Neural crest cell (in vitro differentiated cells): ENCODE measurements at places on chromosomes 3 and 15.

- no peak for DNase-seq
Observed at GRCh38 chr3:191236646-191237045, 37.6 kb downstream of the OSTN start.

DNA sequence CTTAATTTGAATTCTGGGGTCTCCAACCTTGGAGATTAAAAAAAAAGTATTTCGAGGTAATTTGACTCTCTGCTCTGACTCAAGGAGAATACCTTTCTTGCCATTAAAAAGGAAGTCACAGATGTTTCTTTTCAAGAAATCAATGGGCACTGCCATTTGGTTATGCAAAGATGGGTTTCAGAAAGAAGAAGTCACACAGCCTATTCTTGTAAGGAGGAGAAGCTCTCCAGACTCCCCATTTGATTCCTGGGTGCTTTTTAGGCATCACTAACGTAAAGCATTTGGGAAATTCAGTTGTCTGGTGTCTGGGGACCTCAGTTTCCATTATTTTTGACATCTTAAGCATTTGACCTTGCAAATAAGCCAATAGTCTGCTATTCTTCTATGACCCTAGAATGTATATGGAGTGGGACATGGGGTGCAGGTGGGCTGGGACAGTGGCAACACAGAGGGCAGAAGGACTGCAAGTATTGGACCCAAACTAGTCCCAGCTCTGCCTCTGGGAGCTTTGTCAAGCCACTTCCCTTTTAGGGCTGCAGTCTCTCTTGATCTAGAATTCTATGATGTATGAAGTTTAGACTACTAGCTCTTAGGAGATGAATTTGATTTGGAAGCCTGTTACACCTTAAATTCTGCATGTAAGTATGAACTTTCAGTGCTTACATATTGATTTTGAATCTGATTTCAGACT is 27.8 kb downstream of the IL5RA start:
- no peak for DNase-seq

GRCh38 chr3:148943506-148944205 is 47.7 kb upstream of the GYG1 start:
- DNase-seq, result no peak

DNA sequence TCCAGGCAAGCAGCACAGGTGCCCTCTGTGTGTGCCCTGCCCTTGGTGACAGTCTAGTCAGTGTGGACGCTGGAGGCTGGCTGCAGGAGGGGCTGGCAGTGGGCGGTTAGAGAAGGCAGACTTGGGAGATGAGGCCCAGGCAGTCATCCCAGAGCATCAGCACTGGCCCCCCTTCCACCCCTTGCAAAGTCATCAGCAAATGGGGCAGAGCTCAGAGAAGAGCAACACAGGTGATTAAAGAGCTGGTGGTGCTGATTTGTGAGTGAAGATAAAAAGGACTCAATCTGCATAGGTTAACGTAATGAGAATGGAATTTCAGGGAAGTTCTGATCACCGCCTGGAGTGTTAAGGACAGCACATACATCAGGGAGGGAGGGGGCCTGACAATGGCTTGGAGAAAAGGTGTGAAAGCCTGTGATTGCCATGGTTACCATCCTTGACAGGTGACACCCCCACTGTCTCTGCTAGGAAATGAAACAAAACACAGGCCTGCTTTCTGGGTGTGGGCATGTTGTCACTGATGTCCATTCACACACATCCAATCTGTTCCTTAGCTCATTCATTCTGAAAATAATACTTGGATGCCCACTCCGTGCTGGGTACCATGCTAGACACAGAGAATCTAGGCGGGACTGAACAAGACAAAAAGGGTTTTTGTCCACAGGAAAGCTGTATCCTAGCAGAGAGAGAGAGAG is 269.6 kb upstream of the ST8SIA2 start:
- no peak for DNase-seq

- no peak for DNase-seq
Observed at GRCh38 chr3:140166861-140167599, 232.0 kb downstream of the CLSTN2 start.

DNA sequence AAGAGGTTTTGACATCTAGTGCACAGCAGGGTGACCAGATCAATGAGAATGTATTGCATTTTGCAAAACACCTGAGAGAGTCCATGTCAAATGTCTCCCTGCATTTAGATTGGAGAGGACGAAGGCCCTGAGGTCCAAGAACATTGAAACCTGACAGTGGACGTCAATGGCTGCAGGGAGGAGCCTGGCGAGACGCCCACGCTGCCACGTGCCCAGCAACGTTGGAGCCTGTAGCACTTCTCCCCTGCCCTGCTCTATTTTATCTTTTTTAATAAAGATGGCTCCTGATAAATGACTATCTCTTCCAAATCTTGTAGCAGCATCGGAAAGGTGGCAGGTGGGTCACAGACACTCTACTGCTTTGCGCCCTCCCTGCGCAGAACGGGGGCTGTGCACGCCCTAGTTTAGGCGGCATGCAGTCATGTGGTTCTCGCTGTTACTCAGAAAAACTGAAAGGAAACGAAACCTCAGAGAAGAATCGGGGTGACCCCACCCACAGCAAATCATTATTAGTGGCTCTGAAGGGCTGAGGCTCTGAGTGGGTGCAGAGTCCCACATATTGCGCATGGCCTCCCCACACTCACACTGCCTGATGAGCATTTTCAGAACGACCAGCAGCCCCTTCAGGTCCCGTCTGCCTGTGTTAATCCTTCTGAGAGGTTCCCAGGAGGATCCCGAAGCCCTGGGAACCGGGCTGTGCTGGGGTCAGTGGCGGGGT is 62.5 kb upstream of the TAMM41 start:
- no peak for DNase-seq

- peak; percentile 86 for DNase-seq
Observed at GRCh38 chr3:37855363-37855970, 6.2 kb upstream of the CTDSPL start.

DNA sequence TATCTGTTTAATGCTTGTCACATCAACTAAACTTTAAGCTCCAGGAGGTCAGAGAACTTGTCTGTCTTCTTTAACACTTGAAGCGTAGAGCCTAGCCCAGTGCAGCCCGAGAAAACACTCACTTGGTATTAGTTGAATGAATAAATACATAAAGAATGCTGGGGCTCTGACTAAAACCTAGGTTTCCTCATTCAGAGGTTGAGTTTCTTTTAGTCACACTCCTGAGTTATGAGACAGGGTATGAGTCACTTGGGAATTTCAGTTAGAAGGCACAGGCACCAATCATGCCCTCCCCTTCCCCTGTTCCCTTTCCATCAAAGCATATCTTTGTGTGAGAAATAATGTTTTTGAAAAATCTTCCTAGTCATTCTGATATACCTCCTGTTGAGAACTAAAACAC is 589.8 kb upstream of the DPPA4 start:
- DNase-seq, result no peak

- no peak for DNase-seq
Observed at GRCh38 chr15:88652456-88653199, 13.8 kb downstream of the ISG20 start.

- no peak for DNase-seq
Observed at GRCh38 chr3:12042638-12043037, 38.5 kb downstream of the SYN2 start.

DNA sequence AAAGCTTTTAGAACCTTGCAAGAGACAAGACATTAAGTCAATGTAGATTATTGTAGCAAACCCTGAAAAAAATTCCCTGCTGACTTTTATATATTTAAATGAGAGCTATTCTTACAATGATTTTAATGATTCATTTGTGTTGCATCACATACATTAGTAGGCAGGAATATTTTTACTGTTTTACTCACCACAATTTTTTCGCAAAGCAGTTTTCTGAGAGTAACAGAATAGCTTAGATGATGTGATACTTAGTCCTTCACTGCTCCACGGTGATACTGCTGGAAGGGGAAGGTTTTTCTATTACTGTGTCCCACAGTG is 43.9 kb upstream of the CLRN1 start:
- no peak for DNase-seq

- no peak for DNase-seq
Observed at GRCh38 chr3:128236657-128237056, 83.4 kb downstream of the EEFSEC start.

DNA sequence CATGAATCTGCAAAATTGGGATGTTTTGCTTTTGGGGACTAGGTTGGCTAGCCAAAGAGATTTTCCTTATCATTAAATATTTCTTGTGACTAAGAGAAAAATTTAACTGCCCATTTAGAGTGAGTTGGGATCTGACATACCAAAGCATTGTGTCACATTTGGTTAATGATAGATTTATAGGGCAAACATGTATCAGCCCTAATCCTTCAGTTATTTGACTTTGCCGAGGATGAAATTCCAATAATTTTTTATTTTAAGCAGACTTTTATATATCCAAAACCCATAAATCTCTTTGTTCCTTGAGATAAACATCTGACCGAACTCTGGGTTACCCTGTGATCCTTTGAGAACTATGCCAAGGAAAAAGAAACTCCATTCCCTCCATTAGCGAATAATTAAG is 218.9 kb downstream of the CDIN1 start:
- DNase-seq, result no peak

DNA sequence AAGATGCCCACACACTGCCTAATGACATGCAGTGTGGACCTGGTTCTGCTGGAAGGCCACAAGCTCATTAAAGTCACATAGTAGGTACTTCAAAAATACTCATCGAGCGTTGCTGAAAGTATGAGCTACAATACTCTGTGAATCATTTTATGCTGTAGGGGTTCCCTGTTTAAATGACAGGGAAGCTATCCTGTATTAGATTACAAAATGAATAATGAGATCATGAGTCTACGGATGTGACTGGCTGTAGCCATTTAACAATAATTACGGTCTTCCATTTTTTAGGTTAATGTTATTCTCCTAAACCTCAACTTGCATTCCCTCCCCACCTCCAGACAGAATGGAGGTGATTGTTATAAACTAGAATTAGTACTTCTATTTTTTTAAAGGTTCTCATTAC is 128.2 kb upstream of the FAM3D start:
- no peak for DNase-seq

DNA sequence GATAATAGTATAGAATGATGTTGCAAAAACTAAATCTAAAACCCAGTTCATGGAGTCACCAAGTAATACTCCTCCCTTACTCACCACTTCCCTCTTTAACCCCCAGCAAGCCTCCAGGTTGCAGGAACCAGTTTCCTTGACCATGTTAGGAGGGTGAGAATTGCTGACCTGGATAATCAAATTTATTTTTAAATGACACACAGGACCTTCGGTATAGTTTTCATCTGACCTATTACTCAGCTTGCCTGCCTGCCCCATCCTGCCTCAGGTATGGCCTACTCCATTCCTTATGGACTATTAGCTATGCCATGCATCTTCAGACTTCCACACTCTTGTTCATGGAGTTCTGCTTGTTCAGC is 883 bp downstream of the RTP4 start:
- no peak for DNase-seq

DNA sequence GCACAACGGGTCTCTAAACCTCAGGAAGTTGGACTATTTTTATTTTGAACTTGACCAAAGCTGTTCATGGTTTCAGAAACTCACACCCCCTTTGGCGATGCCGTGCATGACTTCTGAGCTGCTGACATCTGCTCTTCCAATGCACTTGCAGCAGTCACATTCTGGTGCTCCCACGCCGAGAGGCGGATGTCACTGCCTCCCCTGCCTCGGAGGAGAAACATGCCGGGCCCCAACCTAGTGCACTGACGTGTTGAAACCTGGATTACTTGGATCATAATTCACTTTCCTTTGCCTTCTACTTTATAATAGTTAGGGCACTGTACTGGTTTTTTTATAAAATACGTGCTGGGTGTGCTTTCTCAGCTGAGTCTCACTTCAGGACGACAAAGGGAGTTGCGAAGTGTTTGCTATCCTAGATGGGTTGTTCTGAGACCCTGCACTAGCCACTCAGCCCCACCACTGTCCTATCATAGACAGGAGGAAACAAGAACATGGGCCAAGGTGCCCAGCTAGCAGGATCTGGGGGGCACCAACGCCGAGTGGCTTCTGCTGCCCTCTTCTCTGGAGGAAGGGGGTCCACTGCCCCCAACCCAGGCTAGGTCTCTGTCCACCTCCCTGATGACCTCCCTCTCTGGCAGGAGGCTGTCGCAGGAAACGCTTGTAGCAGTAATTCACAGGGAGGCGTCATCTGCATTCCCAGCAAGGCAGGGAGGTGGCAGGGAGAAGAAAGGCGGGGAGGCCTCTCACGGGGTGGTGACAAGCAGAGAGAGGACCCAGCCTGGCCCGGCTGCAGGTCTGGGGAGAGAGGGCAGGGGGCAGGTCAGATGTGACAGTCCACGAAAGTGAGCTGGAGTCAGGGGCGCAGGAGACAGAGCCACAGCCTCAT is 158.8 kb upstream of the IQSEC1 start:
- no peak for DNase-seq

GRCh38 chr3:87311309-87311708 is 34.9 kb upstream of the POU1F1 start:
- no peak for DNase-seq

GRCh38 chr15:61146931-61147230 is 82.2 kb downstream of the RORA start:
- no peak for DNase-seq

DNA sequence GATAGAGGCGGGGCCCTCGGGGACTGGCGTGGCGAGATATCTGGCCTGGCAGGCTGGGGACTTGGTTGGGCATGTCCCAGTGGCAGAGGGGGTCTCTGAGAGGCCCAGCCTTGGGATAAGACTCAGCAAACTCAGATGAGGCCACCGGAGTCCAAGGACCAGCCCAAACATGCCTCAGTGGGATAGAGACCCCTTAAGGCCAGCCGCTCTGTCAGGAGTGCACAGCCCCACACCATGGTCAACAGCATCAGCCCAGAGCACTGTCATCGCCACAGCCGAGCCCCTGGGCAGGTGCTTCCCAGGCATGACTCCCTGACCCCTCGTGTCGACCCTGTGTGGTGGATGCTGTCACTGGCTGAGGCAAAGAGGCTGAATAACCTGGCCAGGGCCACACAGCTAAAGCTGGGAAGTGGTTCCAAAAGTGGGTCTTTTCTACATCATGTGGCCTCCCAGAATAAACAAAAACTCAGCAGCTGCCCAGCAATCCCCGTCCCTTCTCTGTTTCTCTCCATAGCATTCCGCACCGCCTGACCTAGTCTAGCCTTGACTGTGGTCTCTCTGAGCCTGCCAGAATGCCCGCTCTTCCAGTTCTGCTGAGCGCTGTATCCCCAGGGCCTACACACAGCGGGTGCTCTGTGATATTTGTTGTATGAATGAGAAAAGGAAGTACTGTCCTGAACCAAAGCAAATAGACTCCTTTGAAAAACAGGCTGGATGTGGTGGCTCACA is 15.1 kb downstream of the CTSH start:
- no peak for DNase-seq

GRCh38 chr3:102144063-102144462 is 290.8 kb upstream of the ZPLD1 start:
- DNase-seq, result no peak

GRCh38 chr3:191961022-191961421 is 500.1 kb downstream of the PYDC2 start:
- no peak for DNase-seq

GRCh38 chr3:44323341-44323955 is 15.1 kb upstream of the TCAIM start:
- peak; percentile 68 for DNase-seq

GRCh38 chr3:124597273-124597672 is 133.0 kb upstream of the UMPS start:
- no peak for DNase-seq

DNA sequence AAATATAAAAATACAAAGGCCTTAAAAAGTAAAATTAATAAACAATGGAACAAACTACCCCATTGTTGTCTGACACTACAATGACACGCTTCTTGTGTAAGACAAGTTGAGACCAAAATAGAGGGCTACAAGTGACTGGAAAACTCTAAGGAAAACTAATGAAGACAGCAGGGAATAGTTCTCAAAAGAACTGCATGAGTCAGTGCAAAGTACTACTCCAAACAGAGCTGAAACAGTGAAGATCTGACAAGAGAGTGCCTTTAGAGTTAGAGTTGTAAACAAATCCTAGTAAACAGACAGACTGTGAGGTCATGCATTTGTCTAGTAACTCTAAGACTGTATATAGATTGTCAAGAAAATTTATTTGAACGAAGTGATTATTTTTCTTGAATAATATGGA is 233.9 kb downstream of the BBX start:
- DNase-seq, result no peak
